Liver (tissue), 10 donors: ENCODE measurements at places on chromosomes 1 and 21.
A peak's percentile ranks its signal among the peaks of the same experiment; 100 is the strongest.

- no peak for DNase-seq
- peaks cover 41% of the 10 kb centered on the region for H3K4me1 ChIP-seq
Observed at GRCh38 chr1:20187103-20187812, 940 bp upstream of the PLA2G2C start.

DNA sequence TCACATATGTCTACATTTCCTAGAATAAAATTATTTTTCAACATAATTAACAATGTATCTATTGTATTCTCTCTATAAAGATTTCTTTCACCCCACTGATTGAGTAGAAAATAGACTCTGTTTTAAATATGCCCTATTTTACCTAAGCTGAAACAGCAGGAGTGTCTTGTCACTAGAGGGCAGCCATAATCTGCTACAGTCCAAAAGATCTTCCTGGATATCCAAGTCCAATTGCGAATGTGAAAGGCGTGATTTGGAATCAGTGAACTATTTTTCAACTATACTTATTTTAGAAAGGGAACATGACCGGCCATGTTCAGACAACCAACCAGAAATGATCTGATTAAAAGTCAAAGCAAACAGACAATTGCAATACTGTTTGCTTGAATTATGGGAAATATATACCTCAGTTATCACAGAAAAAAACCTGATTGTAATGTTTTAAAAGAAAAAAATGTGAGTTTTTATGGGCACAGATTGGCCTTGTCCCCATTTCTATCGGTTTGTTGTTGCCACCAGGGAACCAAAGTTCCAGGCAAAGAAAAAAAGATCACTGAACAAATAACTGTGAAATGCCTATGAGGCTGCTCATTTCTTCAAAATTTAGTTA is 1211.0 kb upstream of the ADGRL4 start:
- H3K27ac ChIP-seq: no peak overlapping the region
- no peak overlapping the region for H3K4me3 ChIP-seq
- no peak for DNase-seq
- H3K4me1 ChIP-seq: peaks cover 5% of the 10 kb centered on the region

DNA sequence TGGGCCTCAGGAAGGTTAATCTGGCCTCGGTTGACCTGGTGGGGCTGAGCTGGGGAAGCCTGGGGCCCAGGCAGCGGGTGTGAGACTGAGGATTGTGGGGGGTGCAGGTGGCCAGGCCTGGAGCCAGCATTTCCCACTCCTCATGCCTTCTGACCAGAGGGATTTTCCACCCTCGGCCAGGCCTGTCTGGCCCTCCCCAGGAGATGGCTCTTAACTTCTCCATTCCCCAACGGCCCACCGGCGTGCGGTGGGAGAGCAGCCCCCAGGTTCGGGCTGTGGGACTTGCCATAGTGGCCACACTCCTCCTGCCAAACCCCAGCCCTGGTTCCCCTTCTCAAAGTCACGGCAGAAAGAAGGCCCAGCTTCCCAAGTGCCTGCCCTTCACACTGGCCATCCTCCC is 126.5 kb upstream of the RUNX3 start:
- H3K4me1 ChIP-seq: no peaks in the 10 kb centered on the region
- H3K36me3 ChIP-seq: no peaks in the 10 kb centered on the region
- no peak overlapping the region for H3K4me3 ChIP-seq
- H3K27ac ChIP-seq: no peak overlapping the region

DNA sequence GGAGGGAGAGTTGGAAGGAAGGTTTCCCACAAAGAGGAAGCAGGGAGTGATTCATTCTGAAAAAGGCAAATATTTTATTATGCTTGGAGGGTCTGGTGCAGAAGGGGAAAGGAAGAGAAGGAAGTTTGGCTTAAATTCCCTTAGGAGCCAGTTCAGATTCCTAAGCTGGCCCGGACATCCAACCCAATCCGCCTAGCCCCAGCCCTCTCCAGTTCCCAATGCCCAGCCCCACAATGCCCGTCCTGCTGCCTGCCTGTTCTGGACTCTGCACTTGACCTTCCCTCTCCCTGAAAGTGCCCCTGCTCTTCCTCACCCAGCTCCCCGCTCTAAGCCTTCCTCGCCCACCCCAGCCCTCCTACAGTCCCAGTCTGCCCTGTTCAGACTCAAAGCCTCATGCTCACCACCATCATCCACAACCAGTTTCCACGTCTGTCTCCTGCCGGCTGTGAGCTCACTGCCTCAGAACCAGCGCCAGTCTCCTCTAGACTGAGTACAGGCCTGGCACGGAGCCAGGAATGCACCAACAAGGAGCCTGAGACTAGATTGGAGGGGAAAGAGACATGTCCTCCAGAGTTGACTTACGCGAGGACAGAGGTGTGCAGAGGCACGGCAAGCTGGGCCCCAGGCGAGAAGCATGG is 18.9 kb downstream of the CAPN2 start:
- no peak for DNase-seq
- H3K27me3 ChIP-seq: no peaks in the 10 kb centered on the region
- H3K4me3 ChIP-seq: no peak overlapping the region
- peaks cover 1% of the 10 kb centered on the region for H3K36me3 ChIP-seq
- no peak overlapping the region for H3K27ac ChIP-seq

GRCh38 chr1:94329986-94330385 is 88.2 kb upstream of the ABCD3 start:
- no peaks in the 10 kb centered on the region for H3K36me3 ChIP-seq
- no peak overlapping the region for H3K27ac ChIP-seq
- H3K4me1 ChIP-seq: peaks cover 2% of the 10 kb centered on the region
- no peak overlapping the region for H3K4me3 ChIP-seq

- no peak overlapping the region for H3K4me3 ChIP-seq
- no peak for DNase-seq
Observed at GRCh38 chr1:41532206-41532975, 47.9 kb upstream of the EDN2 start.

DNA sequence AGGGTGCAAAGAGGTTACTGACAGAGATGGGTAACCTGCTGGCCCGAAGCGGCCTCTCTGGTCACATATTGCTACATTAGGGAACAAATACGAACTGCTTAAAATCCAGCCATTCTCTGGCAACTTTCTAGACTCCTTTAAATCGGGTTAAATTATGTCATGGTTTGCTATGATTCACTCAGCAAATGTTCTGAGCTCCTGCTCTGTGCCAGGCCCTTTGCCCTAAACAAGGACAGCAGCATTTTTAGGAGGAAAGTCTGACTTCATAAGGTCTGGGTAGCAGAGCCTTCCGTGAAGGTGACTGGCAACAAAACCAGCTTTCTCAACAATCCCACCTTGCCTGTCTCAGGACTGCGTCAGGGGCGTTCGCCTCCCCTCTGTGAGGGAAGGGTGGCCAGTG is 15.4 kb downstream of the ZP4 start:
- H3K27ac ChIP-seq: no peak overlapping the region
- DNase-seq: no peak

GRCh38 chr1:231779081-231779480 is 152.5 kb downstream of the DISC1 start:
- H3K27ac ChIP-seq: no peak overlapping the region
- no peaks in the 10 kb centered on the region for H3K4me1 ChIP-seq

GRCh38 chr1:35807614-35808449 is at the start of gene AGO4:
TSS of gene AGO4 (plus strand) at chr1:35808016. CDS start at chr1:35808417, 401 bp downstream.
- DNase-seq: peak; percentile 55
- H3K27ac ChIP-seq: peak within 1 kb of the TSS; percentile 69
- peak within 1 kb of the TSS; percentile 82 for H3K4me3 ChIP-seq

GRCh38 chr1:14260480-14260879 is 338.0 kb upstream of the KAZN start:
- DNase-seq: no peak
- no peak overlapping the region for H3K27ac ChIP-seq
- no peak overlapping the region for H3K4me3 ChIP-seq
- peaks cover 3% of the 10 kb centered on the region for H3K27me3 ChIP-seq

GRCh38 chr21:38661197-38661871 is 144.4 kb upstream of the ETS2 start:
- peak overlapping the region; percentile 72 for H3K4me3 ChIP-seq
- H3K36me3 ChIP-seq: no peaks in the 10 kb centered on the region
- DNase-seq: no peak
- H3K27ac ChIP-seq: peak overlapping the region; percentile 37
- H3K27me3 ChIP-seq: peaks cover 9% of the 10 kb centered on the region
- H3K4me1 ChIP-seq: peaks cover 13% of the 10 kb centered on the region

- no peak for DNase-seq
- no peaks in the 10 kb centered on the region for H3K36me3 ChIP-seq
- no peak overlapping the region for H3K4me3 ChIP-seq
- H3K27me3 ChIP-seq: no peaks in the 10 kb centered on the region
Observed at GRCh38 chr1:8329858-8330257, 11.9 kb downstream of the SLC45A1 start.

DNA sequence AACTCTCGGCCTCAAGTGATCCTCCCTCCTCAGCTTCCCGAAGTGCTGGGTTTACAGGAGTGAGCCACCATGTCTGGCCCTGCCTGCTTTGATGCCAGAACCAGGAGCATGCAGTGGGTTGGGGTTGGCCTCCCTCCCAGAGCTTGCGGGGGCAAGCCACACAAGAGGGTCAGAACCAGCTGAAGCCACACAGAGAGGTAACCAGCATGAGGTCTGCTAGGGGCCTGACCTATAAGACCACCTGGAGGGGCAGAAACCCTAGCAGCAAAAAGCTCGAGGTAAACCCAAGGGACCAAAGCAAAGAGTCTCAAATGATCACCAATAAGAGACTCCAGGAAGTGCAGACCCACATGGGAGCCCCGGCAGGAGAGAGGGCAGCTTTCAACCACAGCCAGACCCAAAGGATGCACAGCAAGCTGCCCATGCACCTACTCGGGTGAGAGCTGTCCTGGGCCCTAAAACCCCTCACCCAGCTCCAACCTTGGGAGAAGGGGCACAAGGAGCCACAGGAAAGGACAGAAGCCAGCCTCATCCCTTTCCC is 81.2 kb downstream of the TOMM20 start:
- H3K27ac ChIP-seq: peak overlapping the region; percentile 82
- H3K4me1 ChIP-seq: peaks cover 7% of the 10 kb centered on the region
- DNase-seq: no peak
- H3K27me3 ChIP-seq: no peaks in the 10 kb centered on the region

- H3K36me3 ChIP-seq: peaks cover 4% of the 10 kb centered on the region
- H3K27ac ChIP-seq: no peak overlapping the region
- no peak overlapping the region for H3K4me3 ChIP-seq
- no peak for DNase-seq
Observed at GRCh38 chr1:156805766-156806511, 10.7 kb downstream of the SH2D2A start.

GRCh38 chr1:56286506-56286905 is 292.9 kb downstream of the PLPP3 start:
- no peak overlapping the region for H3K4me3 ChIP-seq
- H3K36me3 ChIP-seq: no peaks in the 10 kb centered on the region
- no peak for DNase-seq
- H3K27me3 ChIP-seq: no peaks in the 10 kb centered on the region
- H3K27ac ChIP-seq: no peak overlapping the region

- peaks cover 50% of the 10 kb centered on the region for H3K4me1 ChIP-seq
- H3K27me3 ChIP-seq: no peaks in the 10 kb centered on the region
- DNase-seq: peak; percentile 17
- H3K4me3 ChIP-seq: no peak overlapping the region
- no peaks in the 10 kb centered on the region for H3K36me3 ChIP-seq
Observed at GRCh38 chr21:33201956-33202355, 27.8 kb upstream of the IFNAR2 start.

DNA sequence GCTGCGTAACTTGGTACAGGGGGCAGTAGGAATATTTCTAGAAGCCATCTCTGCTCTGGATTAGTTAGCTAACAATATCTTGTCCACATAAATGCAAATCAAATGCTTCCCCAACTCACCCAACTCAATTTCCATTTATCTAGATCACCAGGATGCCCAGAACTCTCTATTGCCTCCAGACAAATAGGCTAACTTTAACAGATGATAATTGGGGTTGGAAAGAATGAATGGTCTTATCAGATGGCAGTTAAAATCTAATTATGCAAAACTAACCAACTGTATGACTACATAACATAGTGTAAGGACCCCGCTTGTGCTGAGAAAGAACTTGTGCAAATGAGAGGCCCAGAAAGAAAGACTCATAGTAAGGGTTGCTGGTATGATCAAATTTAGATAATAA is 1024.8 kb downstream of the PLA2G4A start:
- DNase-seq: no peak
- H3K4me1 ChIP-seq: no peaks in the 10 kb centered on the region
- H3K36me3 ChIP-seq: no peaks in the 10 kb centered on the region
- H3K4me3 ChIP-seq: no peak overlapping the region
- H3K27ac ChIP-seq: no peak overlapping the region
- no peaks in the 10 kb centered on the region for H3K27me3 ChIP-seq

DNA sequence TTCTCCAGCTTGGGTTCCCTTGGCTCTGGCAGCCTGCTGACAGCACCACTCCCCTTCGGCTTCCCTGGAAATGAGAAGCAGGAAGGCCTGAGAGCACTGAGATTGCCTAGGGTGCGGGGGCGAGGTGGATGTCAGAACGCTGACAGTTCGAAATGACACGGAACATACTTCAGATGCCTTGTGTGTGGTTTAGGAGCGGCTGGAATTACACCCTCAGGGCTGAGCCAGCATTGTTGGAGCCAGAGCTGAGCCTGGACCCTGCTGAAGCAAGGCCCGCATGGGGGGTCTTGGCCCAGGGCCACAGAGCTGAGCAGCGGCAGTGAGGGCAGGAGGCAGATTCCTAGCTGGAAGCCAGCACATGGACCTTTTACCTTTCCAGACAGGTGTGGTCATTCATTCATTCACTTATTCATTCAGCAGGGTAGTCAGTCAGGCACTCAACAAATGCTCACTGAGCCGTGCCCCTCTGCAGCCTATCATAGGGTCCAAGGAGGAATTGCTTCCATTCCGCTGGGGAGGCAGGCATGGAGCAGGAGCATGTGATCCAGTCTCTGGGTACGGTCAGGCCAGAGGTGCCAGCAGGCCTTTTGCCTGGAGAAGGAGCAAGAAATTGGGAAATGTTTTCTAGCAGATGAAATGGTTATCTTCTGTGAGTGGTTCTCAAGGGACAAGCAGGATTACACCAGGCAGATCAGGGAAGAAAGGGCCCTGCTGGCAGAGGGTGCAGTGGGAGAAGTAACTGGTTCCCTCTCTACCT is 6.6 kb upstream of the FOXE3 start:
- no peak for DNase-seq
- H3K27me3 ChIP-seq: no peaks in the 10 kb centered on the region
- H3K36me3 ChIP-seq: no peaks in the 10 kb centered on the region

DNA sequence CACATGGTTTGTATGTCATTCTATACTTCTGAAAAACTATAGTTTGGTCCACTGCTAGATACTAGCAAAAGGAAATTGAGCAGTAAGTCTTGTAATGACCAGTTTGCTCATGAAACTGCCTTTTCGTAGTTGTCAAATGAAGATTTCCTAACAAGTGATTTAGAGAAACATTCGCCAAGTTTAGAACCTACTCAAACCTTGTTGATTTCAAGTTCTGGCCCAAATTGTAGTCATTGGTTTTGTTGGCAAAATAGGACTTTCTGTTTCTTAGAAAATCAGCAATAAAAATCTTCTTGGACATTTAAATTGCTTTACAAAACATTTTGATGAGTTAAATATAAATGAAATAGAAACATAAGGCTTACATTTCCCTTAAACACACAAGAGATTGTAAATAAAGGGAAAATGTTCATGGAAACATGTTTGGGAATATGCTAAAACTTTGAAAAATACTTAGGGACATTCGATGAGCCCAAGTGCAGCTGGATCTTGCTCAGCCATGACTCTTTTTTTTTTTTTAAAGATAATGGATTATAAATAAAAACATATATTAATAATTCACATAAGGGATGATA is 178.5 kb upstream of the LYPLAL1 start:
- no peaks in the 10 kb centered on the region for H3K27me3 ChIP-seq
- no peak overlapping the region for H3K27ac ChIP-seq
- no peak for DNase-seq
- H3K4me1 ChIP-seq: no peaks in the 10 kb centered on the region

GRCh38 chr1:213988507-213989001 is 781 bp downstream of the PROX1 start:
- peak overlapping the region; percentile 70 for H3K4me3 ChIP-seq
- peaks cover 37% of the 10 kb centered on the region for H3K4me1 ChIP-seq
- no peaks in the 10 kb centered on the region for H3K27me3 ChIP-seq
- no peak for DNase-seq
